ENCODE measurements at places on chromosomes 7 and 10.
A peak's percentile ranks its signal among the peaks of the same experiment; 100 is the strongest.

- DNase-seq: no peak
Measured at GRCh38 chr10:95350219-95350829, 59.5 kb upstream of the PDLIM1 start.

GRCh38 chr10:92923416-92923815 lies 75.1 kb downstream of the EXOC6 start:
- DNase-seq: no peak

- no peak for DNase-seq
Measured at GRCh38 chr10:85235258-85235657, 906.9 kb downstream of the CCSER2 start.

DNA sequence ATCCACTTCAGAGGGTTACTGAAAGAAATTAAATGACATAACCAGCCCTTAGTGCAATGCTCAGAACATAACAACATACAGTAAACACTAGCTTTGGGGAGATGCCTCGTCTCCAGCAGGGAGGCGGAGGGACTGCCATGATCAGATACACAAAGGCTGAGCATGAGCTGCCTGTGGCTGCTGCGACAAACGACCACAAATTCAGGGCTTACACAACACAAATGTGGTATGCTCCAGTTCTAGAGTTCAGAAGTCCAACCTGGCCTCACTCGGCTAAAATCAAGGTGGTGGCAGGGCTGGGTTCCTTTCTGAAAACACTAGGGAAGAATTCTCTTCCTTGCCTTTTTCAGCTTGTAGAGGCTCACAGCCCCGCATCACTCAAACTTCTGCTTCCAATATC lies 128.2 kb upstream of the ADAM12 start:
- DNase-seq: no peak

DNA sequence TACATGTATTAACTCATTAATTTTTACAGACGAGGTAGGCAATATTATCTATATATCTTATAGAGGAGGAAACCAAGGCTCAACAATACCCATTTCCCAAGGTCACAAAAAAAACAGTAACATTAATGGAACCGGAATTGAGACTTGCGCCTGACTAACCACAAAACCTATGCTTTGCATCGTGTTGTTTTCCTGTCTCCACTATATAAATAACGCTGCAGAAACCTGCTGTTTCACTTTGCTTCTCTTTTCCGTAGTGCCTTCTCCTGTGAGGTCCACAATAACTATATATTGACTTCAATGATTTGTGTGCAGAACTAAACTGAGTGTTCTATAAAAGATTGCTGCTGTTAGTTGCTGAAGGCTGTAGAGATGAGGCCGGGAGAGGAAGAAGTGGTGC lies 97.7 kb upstream of the RPA3 start:
- no peak for DNase-seq

- DNase-seq: no peak
Measured at GRCh38 chr10:69220507-69220906, 375 bp downstream of the HKDC1 start.

- no peak for DNase-seq
Measured at GRCh38 chr7:39621784-39622411, 1.5 kb upstream of the RALA start.

DNA sequence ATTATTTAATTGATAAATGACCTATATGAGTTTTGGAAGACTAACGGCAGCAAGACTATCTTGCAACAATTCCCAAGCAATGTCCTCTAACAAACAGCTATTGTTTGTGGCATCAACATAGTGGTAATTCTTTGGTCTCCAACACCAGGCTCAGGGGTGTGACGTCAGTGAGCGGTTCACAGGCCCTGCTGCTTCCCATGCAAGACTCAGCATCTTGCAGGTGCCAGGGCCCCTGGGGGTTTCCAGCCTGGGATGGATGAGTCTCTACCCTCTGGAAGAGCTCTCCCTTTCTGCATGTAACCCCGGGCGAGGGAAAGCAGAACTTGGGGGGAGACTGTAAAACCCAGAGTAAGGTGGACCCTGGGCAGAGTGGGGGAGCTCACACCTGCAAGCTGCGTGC lies 164.7 kb downstream of the ACTR3B start:
- DNase-seq: peak; percentile 8

DNA sequence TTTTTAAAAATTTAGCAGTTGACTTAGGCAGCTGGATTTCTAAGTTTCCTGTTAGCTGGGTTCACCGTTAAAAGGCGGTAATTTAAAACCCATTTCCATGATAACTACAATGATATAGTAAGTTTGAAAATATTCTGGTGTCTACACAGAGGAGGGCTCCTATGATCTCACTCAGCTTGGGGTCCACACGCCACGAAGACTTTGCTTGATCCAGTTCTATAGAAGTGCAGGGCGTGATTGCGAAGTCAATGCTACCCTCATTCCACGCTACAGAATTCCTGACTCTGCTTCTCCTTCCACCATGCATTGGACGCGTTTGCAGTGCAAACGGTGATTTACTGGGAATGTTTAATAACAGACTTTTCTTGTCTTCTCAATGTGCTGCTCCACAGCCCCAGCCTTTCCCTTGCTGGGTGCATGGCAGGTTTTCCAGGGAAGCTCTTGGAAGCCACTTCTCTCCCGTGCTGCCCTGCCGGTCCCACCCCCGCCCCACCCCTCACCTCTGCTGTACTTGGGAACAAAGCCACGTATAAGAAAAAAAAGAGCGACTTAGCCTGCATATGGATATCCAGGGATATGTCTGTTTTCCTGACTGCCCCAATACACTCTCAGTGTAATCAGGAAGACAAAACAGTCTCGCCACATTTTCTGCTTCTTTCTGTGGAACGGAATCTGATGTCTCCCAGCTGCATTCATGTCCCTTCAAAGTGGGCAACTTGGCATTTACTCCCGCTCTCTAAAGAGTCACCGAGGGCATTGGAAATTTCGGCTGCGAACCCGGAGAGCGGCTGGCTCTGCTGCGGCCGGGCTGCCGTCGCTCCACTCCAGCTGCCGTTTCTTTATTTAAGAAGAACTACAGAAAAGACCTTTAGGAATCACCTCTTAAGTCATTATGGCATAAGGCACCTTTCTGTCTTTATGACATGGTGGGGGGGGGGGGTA lies 434.4 kb upstream of the MGMT start:
- DNase-seq: no peak

DNA sequence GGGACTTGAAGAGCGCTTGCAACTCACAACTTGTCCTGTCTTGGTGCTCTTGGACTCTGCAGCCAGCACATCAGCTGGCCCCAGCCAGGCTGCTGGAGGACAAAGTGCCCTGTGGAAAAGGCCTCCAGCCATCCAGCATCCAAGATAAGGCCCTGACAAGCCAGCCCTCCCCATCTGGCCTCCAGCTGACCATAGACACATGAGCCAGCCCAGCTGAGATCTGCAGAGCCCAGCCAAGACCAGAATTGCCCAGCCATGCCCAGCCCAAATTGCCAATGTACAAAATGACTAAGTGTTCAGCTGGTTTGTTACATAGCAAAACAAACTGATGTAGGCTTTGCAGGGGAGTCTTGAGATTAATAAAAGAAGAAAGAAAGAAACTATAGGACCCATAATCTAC lies 36.0 kb upstream of the FRMD4A start:
- no peak for DNase-seq

DNA sequence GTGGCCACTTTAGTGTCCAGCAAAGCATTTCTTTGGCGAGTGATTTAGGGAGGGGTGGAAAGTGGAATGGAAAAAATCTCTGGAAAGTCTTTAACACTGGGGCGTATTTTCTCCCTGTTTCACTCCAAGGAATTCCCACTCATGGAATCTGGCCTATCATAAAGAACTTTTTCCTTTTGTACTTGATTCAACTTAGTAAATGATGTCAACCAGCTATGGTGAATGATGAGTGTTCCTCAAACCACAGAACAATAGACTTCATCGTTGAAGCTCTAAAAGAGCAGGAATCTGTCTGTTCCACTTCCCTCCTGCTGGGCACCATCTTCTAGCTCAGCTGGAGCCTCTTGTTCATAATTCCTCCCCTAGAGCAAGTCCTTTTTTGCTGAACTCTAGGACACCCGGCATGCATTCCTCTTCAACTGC lies 66.5 kb downstream of the EPDR1 start:
- no peak for DNase-seq

- no peak for DNase-seq
Measured at GRCh38 chr7:116924741-116925140, 28.6 kb upstream of the ST7 start.

GRCh38 chr7:28490831-28491230 lies 78.5 kb downstream of the CREB5 start:
- no peak for DNase-seq

GRCh38 chr7:112190120-112190519 lies 16.1 kb downstream of the DOCK4 start:
- no peak for DNase-seq
